ENCODE measurements at places on chromosomes 1 and 21.

GRCh38 chr21:31943561-31943960, 70.7 kb downstream of the HUNK start:
- no peak for DNase-seq

DNA sequence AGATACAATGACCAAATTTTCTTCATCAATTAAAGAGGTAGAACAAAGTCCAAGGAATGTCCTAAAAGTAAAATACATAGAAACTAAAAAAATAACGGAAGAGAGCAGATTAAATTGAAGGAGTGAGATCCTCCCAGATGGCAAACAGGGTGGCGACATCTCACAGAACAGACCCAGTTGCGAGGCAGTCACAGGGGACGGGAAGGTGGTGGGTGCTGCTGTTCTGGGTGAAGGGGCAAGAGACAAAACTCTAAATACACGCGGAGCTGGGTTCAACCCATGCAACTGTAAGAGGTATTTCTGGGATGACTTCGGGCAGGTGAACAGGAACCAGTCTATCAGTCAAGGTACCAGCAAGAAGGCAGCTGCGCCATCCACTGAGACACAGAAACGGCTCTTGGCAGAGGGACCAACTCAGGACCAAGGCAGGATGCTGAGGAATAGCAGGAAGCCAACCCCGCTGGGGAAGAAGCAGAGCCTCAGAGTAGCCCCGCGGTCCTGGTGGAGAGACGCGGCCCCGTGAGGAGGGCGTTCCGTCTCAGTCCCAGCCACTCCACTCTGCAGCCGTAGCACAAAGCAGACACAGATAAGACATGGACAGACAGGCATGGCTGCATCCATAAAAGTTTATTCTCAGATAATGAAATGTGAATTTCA, 32.2 kb downstream of the WDR4 start:
- DNase-seq = no peak

DNA sequence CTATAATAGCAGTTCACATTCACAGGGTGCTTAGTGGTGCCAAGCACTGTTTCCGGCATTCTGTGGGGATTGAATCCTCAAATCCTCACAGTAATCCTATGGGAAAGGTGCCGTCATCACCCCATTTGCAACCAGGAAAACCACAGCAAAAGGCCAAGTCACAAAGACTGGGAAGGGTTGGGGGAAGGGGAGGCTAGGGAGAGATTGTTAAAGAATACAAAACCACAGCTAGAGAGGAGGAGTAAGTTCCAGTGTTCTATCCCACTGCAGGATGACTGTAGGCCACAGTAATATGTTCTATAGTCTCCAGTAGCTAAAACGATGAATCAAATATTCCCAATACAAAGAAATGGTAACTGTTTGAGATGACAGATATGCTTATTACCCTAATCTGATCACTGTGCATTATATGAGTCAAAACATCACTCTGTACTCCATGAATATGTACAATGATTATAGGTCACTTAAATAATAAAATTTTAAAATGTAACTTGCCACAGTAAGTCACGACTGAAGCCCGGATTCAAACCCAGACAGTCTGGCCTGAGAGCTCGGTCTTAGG, 256.8 kb downstream of the TOMM20 start:
- DNase-seq = no peak

DNA sequence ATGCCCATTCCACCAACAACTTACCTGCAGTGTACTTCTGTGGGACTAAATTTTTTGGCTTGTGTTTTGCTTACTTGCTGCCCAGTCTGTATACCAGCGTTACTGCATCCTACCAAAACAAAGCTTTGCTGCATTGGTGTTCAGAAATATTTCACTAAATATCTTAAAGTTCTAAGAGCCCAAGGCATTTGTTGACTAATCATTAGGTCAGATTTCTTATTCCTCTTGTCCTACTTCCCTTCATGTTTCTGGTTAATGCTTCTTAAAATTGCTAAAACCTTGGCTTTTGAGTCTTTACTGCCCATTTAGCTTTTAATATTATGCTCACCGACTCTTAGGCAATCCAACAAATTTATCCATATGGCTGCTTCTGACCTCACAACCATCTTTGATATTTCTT, 161.8 kb downstream of the DPYD start:
- no peak for DNase-seq

DNA sequence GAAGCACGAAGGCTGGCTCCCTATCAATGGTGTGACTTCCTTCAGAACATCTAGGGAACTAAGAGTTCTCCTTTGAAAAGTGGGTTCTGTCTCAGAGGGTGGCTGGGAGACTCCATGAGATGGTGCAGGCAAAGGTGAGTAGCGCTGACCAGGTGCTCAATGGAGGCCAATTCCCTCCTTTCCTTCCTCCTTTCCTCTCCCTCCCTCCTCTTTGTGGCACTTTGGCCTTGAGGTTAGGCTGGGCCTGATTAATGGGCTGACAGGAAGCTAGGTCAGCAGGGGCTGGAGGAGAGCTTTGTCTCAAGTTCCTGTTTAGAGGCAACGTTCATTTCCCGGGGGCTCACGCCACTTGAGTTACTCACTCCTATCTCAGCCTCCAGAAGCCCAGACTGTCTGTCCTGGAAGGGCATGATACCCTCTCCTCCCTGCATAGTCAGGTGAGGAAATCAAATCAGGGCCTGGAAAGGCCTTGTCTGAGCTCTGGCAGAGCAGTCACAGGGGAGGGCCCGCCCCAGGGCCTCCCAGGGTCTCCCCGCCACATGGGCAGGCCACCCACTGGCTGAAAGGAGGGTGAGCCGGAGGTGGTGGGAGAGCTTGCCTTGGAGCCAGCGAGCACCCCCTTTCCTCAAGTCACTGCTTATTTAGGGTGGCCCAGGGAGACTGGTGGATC, 58.4 kb upstream of the SSBP3 start:
- DNase-seq = no peak

- no peak for DNase-seq
Observed at GRCh38 chr1:242651817-242652216, 127.3 kb upstream of the PLD5 start.

GRCh38 chr1:21680918-21681317, 11.8 kb upstream of the RAP1GAP start:
- DNase-seq = no peak

GRCh38 chr1:207494171-207494570, 1.8 kb upstream of the CR1 start:
- no peak for DNase-seq

- DNase-seq = no peak
Observed at GRCh38 chr1:88472298-88472697, 211.8 kb upstream of the PKN2 start.

DNA sequence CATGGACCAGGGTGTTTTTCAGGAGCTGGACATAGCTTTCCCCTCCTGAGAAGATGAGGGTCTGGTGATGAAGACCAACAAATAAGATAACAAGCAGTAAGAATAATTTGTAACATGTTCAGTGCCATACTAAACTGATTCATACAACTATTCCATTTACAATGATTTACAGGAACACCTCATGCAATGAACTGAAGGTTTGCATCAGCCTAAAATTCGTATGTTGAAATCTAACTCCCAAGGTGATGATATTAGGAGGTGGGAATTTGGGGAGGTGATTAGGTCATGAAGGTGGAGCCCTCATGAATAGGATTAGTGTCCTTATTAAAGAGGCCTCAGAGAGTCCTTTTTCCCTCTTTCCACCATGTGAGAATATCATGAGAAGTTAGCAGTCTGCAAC, 15.9 kb upstream of the NIBAN1 start:
- DNase-seq = no peak

- DNase-seq = no peak
Observed at GRCh38 chr1:158249646-158250045, 4.6 kb upstream of the CD1A start.

GRCh38 chr1:161119092-161119903, 1.4 kb downstream of the NIT1 start:
- peak; percentile 76 for DNase-seq

- no peak for DNase-seq
Observed at GRCh38 chr1:58883037-58883887, 99.4 kb upstream of the JUN start.

DNA sequence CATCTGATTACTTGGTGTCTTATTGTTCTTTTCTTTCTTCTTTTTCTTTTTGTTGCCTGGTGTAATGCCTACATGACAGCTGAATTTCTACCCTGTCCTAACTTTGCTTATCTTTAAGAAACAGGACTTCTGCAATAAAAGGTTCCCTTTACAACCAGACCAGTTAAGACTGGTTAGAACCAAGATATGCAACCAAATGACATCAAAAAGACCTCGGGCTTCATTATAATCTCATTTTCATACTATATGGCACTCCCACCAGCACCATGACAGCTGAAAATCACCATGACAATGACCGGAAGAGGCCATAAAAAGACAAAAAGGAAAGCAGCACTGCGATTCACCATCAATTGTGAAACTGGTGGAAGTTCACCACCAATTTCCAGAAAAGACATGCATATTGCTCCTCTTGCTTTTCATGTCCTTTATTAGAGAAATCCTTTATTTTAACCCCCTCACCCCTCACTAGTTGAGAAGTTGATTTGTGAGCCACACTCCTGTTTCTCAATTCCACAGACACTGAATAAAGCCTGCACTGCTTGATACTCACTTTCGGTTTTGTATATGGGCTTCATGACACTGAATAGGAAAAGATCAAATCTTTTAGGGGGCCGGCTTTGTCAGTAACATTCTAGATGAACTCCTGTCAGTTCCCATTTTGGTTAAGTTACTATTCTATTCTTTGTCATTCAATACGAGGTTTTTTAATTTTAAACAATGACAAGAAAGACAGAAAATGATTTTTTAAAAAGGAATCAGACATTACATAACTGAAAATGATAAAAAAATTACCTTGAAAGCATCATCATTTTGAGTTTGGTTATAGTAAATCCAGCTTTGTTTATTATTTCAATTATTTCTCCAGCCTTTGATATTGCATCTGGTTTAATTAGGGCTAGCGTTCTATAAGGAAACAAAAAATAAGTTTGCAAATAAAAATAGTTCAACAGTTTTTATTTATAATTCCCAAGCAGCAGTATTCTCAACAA, 58.1 kb downstream of the NME7 start:
- no peak for DNase-seq

DNA sequence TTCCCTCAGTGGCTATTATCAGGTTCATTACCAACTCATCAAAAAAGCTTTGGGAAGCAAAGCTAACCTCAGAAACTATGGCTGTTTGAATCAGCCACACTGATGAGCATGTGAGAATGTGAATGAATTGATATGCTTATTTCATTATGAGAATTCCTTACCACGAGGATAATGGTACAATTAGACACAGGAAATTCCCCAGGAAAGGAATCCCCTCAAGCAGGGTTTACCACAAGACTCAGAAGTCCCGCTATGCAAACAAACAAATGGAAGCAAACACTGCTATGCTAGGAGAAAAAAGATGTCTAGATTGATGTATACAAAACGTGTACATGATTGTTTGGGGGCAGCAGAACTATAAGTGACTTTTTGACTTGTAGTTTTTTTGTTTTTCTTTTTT, 205.0 kb downstream of the HMCN1 start:
- no peak for DNase-seq

DNA sequence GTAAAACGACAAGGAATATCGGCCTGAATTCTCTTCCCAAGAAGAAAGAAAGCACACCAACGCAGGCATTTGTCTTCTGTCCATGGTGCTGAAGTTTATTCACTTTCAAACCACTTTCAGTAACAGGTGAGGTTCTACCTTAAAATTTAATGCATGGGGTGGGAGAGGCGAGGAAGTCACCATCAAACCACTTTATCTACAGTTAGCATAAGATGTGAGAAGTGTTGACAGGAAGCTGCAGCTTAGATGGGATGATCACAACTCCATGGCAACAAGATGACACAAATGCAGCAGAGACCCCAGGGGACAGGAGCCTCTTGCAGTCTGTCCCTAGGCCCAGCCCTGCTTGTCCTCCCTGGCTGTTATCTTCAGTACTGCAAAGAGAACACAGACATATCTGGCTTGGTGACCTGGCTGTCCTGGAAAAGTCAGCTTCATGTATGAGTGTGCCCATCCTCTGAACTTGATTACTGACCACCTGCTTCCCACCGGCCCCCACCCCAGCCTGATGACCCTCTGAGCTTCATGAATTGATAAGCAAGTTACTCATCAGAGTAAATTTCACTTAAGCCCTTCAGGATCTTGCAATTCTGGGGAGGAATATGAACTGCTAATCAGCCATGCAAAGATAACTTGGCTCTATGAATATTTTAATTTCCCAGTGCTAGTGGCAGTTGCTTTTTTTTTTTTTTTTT, 1.8 kb downstream of the NPPA start:
- DNase-seq = no peak

GRCh38 chr1:94398356-94398755, 19.8 kb upstream of the ABCD3 start:
- no peak for DNase-seq

GRCh38 chr21:44579833-44580144, 615 bp downstream of the KRTAP10-5 start:
- DNase-seq = no peak

DNA sequence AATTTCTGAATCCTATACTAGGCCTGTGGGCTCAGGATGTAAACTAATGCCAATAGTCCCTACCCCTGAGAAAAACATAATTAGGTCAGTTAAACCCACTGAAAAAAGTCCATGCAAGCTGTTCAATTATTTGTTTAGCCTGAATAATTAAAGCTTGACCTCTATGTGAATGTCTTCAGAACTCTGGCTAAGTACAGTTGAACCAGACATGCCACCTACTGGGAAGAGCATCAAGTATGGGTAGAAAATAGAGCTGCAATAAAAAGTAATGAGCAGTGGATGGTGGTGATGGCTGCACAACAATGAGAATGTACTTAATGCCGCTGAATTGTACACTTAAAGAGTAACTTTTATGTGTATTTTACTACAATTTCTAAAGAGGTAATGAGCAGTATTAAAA, 23.6 kb upstream of the SLC19A2 start:
- no peak for DNase-seq

GRCh38 chr1:178101266-178101630, 7.3 kb downstream of the RASAL2 start:
- DNase-seq = no peak

DNA sequence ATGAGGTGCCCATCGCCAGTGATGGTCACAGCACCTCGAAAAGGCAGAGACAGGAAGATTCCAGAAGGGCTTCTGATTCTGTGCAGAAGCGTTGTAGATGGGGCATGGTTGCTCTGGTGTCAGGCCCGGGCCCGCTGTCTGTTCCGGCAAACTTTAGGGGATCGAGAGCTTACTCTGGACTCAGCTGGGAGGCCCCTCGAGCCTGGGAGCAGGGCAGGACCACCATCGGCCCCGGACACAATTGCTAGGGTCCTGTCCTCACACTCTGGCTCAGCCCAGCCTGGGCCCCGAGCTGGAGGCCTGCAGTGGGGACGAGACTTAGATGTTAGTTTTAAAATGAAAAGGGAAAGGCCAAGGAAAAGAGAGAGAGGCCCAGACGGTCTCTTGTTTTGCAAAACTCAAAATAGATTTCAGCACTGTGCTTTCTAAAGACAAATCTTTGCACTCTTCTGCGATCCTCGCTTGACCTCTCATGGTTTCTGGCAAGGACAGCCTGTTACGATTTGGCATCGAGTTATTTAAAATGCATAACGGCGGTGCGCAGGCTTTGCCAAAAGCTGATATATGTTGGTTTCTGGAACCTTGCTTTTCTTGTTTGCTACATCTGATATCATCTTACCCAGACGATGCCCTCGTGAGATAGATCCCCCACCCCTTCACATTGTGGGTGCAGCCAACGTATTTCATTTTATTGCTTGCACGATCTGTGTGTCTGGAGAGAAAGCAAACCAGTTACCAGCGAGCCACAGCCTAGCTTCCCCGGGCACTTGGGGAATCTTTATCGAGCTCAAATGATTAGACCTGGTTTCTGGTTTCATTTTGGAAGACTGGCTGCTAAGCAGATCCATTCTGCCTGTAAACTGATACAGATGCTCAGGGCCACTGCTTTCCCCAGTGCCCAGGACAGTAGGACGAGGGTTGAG, 58.0 kb downstream of the PRDM16 start:
- DNase-seq = no peak
